ENCODE measurements at places on chromosomes 3 and 15. TPM values are rescaled to one million over a fixed set of nuclear protein-coding genes. Genes with fewer than 3 reads are reported as not detected.

The CCR4 gene
- total RNA-seq: not detected

The ANKUB1 gene
- total RNA-seq: not detected

The ADCY5 gene
- total RNA-seq: 0.51 TPM

The CHSY1 gene
- total RNA-seq: 26.7 TPM

The RPP14 gene
- 10.6 TPM for total RNA-seq

The SERPINI1 gene
- total RNA-seq: 1.3 TPM

The LIPH gene
- total RNA-seq: under 0.01 TPM

The CAPN3 gene
- 1.8 TPM for total RNA-seq

The IL16 gene
- 5.0 TPM for total RNA-seq

The LHFPL4 gene
- under 0.01 TPM for total RNA-seq

The FMN1 gene
- 27.7 TPM for total RNA-seq

The CLDN16 gene
- under 0.01 TPM for total RNA-seq

The VGLL4 gene
- 34.7 TPM for total RNA-seq

The GCHFR gene
- total RNA-seq: 1.8 TPM

The SHF gene
- total RNA-seq: 3.3 TPM

The ZNF592 gene
- 3.1 TPM for total RNA-seq
